NCI-H187 (cell line): ENCODE measurements at places on chromosomes 16 and 17.

DNA sequence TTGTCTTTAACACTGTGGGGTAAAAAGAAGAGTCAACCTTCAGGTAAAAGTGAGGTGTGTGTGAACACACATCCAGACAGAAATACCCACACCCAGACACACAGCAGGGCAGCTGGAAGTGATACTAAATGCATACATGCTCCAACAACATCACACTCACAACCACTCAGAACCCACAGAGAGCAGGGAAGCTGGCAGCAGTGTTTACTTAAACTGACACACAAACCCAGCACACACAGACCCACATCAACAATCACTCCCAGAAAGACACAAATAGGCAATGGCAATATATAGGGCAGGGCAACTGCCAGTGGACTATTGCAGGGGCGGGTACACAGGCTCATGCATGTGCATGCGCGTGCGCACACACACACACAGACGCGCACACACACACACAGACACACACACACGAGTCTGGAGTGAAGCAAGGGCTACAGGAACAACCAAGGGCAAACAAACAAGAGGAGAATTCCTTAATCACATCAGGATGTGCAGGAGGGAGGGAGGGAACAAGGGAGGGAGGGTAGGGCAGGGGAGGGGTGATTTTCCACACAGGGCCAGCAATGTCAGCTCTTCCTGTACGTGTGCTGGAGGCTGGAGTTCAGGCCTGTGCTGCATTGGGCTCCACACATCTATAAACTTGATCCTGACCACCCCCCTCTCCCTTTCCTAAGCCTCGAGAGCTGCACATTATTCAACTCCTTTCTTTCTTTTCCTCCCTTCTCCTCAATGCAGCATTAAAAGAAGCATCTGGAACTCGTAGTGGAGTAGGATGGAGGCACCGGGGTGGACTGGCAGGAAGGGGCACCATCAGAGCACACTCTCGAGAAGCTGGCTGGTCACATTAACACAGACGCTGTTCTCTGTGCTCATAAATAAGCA is 30.1 kb downstream of the HIC1 start:
- DNase-seq, result no peak

GRCh38 chr16:84436196-84436595 is 67.9 kb downstream of the ATP2C2 start:
- DNase-seq, result no peak

DNA sequence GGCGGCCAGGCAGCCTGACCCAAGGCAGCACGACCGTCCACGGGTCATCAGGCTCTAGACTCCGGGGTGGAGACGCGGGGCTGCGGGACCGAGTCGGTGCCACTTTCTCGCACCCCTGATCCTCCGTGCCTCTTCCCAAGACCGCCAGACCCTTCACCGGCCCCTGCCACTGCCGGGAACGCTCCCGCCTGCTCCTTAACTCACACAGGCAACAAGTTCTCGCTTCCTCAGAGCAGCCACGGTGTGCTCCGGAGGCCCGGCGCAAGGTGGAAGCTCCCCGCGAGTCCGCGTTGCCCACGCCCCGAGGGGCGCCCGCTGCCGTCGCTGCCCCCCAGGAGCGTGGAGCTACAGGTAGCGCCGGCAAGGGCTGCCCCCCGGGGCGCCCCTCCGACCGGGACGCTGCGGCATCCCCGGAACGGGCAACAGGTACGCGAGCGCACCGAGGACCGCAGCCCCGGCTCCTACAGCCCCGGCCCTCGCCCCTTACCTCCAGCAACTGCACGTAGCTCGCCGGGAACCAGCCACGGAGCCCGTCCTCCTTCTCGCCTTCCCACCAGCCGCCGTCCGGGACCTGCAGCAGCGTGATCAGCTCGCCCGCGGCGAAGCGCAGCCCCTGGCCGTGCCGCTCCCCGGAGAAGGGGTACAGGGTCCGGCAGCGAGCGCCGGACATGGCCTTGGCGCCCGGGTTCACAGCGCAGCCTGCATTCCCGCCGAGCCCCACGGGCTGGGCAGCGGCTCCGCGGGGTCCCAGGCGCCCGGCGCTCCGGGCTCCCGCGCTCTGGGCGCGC is 491 bp downstream of the GAS7 start:
- DNase-seq, result no peak

GRCh38 chr17:82394278-82394677 is 22.7 kb downstream of the UTS2R start:
- DNase-seq, result no peak

DNA sequence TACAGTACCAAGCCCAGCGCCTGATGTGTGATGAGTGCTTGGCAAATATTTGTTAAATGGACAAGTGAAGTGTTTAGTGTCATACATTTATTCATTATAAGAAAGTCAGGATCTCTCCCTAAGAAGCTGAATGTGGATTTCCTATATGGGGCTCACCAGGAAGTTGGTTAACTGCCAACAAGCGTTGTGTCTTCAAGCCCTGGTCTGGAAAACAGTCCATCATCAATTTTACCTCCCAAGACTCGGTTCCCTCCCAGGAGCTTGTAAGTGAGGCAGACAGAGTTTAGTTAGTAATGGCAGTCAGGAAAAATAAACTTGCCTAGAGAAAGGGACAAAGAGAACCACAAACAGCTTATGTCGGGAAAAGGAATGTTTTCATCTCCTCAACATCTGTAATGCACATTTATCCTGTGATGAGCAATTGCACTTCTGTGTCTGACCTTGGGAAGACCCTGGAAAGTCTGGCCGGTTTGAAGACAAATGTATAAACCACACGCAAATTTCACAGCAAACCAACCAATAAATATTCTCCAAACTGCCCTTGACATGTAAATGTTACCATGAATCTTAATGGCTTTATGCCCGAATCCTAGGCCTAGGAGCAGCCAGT is 28.3 kb downstream of the C16orf95 start:
- DNase-seq, result no peak

GRCh38 chr16:15464401-15465186 is 30.2 kb downstream of the BMERB1 start:
- no peak for DNase-seq
